ENCODE measurements at places on chromosomes 3 and 15.

- DNase-seq, result no peak
These were observed 16.5 kb downstream of the THSD4 start for GRCh38 chr15:71131601-71132362.

DNA sequence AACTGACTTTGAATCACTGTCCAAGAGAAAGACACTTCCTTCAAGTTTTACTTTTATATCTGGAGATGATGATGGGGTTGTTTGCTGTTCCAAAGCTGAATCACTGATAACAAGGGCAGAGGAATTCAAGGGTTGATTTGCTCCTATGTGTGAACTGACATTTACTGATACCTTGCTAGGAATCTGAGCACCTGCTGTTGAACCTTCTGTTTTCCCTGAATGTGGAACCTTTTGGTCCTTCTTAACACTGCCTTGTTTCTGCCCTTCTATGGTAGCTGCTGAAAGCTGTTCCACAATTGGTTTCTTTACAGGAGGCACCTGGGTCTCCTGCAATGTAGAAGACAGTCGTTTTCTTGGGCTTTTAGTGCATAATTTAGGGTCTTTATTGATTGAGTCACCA lies 102.0 kb upstream of the NEDD4 start:
- DNase-seq, result no peak

GRCh38 chr3:50327129-50327528 lies 894 bp downstream of the TUSC2 start:
- DNase-seq, result no peak

GRCh38 chr3:9947025-9947995 lies 4.9 kb downstream of the PRRT3 start:
- peak; percentile 59 for DNase-seq

- DNase-seq, result peak; percentile 52
These were observed 4.6 kb upstream of the EPB42 start for GRCh38 chr15:43225201-43225949.

DNA sequence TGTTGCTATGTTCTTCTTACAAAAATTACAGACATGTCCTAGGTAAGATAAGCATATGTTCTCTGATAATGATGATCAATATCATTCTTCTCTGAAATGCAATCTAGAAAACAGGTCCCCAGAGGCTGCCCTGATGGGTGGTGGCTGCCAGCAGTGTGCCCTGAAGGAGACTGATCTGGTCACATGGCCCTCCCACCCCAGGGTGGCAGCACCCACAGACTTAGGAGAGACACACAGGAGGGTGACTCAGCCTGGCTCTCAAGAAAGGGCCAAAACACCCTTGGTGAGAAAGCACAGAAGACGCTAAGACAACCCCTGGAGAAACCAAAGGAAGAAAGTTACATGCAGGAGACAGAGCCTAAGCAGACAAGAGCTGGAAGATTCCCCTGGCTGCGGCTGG lies 203.7 kb downstream of the TJP1 start:
- DNase-seq, result no peak

- DNase-seq, result no peak
These were observed 137.5 kb upstream of the CCDC54 start for GRCh38 chr3:107239703-107240102.

- no peak for DNase-seq
These were observed 6.8 kb downstream of the PEAK1 start for GRCh38 chr15:77412972-77413698.

GRCh38 chr15:71128939-71129562 lies 13.8 kb downstream of the THSD4 start:
- DNase-seq, result no peak

- no peak for DNase-seq
These were observed 6.8 kb downstream of the UBL7 start for GRCh38 chr15:74453925-74454763.

- no peak for DNase-seq
These were observed 36.3 kb downstream of the PLA2G4D start for GRCh38 chr15:42057799-42058646.

- peak; percentile 20 for DNase-seq
These were observed 95.0 kb upstream of the GADL1 start for GRCh38 chr3:30989276-30990030.

DNA sequence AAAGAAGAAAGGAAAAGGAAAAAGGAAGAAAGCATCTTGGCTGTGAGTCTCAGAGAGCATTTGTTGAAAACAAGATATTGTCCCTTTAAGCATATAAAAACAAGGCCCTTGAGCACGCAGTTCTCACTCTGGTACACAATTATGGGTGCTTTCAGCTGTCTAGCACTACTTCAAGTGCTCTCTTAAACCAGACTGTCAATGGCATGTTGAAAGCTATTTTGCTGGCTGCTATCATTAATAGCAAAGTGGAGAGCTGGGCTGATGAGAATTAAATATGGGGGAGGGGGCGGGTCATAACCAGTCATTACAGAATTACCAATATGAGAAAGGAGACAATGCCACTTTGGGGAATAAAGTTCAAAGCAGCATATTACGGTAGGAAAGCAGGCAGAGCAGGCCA lies 9.3 kb downstream of the TLE3 start:
- DNase-seq, result no peak

DNA sequence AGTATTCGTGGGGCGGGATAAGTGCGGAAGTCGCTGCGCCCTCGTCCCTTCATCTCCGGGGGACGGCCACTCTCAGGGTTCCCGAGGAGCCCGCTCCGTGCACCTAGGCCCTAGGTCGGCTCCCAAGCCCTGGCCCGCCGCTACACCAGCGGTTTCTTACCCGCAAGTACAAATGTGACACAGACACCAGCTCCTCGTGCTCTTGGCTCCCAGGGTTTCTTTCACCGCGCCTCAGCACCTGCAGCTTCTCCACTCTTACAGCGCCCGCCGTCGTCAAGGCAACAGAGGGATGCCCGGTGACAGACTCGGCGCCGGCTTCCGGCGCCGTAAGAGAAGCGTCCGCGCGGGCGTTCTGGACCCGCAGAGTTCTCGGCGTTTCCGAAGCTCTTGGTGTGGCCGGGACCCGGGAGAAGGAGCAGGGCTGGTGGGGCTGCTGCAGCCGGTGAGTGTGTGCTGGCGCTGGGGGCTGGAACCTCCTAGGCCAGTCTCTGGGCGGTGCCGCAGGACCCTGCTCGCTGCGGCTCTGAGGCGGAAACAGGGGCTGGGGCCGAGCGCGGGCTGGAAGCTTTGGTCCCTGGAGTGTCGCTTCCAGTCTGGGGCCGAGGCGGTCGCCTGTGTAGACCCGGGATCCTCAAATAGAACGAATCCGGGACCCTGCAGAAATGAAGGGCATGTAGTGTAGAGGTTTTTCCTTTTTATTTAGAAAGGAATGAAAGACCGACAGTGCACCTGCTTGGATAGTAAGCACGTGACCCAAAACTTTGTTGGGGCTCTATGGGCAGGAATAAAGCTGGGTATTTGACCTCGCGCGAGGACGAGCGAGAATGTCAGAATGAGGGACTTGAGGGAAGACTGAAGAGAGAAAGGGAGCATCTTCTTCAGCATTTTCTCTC lies 155.4 kb upstream of the GOLGA6L4 start:
- DNase-seq, result peak; percentile 90
